HT-29 (cell line): ENCODE measurements at places on chromosomes 4 and X. TPM values are rescaled to one million over a fixed set of nuclear protein-coding genes. Genes with fewer than 3 reads are reported as not detected.

NPY2R gene
- total RNA-seq, result not detected in 2 replicates

DCX gene
- not detected in 2 replicates for total RNA-seq

DMP1 gene
- total RNA-seq, result not detected in 2 replicates

GPC3 gene
- total RNA-seq, result 0.16 and 1.3 TPM in 2 replicates

GSX2 gene
- total RNA-seq, result not detected in 2 replicates

CXCL11 gene
- 0.10 and 0.31 TPM in 2 replicates for total RNA-seq

C4orf46 gene
- 2.3 and 3.3 TPM in 2 replicates for total RNA-seq

QRFPR gene
- not detected in 2 replicates for total RNA-seq

- no peak for DNase-seq
These were observed 2.6 kb upstream of the ZNF674 start for GRCh38 chrX:46547857-46548256.

DNA sequence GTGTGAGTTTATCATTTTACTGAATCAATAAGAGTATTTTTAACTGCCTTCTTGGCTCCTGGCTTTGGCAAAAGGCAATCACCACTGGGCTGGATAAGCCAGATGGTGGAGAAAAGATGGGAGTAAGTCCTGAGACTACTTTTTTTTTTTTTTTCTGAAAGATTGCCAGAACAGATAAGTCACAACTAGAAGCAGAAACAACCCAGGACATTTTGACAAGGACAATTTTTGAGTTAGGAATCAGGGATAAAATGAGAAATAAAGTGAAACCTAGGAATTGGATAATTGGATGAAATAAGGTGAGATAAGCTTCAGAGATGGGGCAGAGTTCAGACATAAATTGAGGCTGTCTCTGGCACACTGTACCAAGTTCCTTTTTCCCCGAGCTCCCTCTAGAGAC, 471.0 kb downstream of the KLHL13 start:
- peak; percentile 23 for DNase-seq

GRCh38 chr4:112518675-112519074, 2.7 kb upstream of the NEUROG2 start:
- no peak for DNase-seq

DNA sequence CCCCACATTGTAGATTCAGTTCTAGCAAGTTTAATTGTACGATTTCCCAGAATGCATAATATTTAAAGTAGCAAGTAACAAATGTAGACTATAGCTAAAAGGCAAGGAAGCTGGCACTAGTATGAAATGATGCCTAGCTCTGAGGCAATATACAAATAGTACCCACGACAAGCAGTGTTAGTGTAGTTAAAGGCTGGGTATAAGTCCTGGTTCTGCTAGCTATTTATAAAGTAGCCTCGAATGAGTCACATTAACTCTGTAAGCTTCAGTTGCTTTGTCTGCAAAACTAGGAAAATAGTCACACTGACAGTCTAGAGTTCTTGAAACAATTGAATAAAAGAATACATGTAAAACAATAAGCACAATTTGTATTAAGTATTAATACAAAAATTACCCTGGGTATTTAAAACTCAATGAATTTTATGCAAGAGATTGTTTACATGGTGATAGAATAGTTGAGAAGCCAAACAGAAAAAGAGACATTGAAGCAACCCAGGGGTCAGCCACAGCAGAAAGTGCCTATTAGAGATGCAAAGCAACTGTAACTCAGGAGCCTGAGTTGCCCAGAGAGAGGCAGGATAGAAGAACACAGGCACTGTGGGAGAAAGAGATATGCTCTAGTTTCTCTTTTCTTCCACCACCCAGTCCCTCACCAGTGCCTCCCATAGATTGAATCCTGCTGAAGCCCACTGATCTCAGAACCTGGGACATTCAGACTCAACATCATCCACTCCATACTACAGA, 949.0 kb downstream of the C4orf33 start:
- DNase-seq, result no peak

GRCh38 chr4:4524364-4524763, 17.5 kb downstream of the STX18 start:
- DNase-seq, result no peak

DNA sequence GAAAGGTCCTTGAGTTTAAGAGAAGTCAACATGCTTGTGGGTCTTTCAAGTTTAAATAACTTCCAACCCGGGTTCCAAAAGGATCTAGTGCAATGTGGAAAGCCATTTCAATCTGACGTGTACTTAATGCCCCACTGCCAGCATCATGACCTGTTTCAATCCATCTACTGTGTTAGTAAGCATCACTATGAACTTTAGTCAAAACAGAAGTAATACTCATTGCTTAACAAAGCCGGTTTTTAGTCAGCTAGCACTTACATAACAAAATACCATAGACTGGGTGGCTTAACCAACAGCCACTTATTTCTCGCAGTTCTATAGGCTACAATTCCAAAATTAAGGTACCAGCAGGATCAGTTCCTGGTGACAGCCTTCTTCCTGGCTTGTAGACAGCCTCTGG, 677.5 kb downstream of the DMD start:
- DNase-seq, result no peak

GRCh38 chr4:173264684-173265185, 69.4 kb downstream of the HMGB2 start:
- no peak for DNase-seq

GRCh38 chrX:861340-861890, 230.8 kb downstream of the SHOX start:
- no peak for DNase-seq

GRCh38 chr4:8153441-8153840, 5.2 kb downstream of the ABLIM2 start:
- DNase-seq, result no peak

- DNase-seq, result no peak
These were observed 36.9 kb upstream of the ADRA2C start for GRCh38 chr4:3729188-3729881.

DNA sequence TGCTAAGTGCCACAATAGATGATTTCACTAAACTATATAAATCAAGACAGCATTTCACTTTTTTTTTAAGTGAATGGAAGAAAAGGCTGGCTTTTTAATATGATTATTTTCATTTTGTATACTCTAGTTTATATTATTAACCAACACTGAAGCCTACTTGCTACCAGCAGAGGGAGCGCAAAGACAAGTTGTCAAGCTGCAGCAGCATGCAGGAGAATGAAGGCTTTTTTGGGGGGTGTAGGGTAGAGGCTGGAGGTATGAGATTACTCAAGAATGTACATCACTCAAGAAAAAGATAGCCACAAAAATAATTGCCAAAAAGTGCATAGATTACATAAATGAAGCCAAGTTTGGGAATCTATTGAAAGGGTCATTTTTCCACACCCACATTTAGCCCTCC, 519.5 kb downstream of the FGF13 start:
- peak; percentile 54 for DNase-seq

DNA sequence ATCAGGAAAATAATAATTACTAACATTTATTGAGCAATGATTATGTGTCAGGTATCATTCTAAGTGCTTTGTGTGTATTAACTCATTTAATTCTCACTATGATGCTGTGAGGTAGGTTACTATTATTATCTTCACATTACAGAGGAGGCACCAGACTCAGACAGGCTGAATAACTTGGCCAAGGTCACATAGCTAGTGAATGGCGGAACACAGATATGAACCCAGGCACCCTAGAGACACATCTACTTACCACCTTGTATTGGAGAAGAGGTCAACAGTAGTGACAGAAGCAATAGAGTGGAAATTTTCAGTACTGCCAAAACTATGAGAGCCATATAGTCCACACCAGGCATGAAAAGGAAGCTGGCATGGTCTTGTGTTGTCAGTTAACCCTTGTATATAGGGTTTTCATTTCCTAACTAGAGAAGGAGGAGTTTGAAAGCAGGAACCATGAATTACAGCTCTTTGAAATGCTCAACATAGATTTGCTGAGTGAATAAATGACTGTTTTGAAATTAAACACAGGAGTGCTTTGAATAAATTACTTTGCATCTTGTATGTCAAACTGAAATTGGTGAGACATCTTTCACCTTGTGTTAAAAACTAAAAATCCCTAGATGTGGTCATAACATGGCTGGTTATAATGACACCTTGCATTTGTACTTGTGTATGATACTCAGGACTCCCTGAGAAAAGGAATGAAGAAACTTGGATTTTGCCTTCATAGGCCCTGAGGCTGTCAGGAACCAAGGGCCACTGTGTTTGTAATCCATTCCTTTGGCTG, 71.8 kb downstream of the RTL9 start:
- no peak for DNase-seq

GRCh38 chrX:4830880-4831557, 1117.6 kb upstream of the PRKX start:
- peak; percentile 48 for DNase-seq

DNA sequence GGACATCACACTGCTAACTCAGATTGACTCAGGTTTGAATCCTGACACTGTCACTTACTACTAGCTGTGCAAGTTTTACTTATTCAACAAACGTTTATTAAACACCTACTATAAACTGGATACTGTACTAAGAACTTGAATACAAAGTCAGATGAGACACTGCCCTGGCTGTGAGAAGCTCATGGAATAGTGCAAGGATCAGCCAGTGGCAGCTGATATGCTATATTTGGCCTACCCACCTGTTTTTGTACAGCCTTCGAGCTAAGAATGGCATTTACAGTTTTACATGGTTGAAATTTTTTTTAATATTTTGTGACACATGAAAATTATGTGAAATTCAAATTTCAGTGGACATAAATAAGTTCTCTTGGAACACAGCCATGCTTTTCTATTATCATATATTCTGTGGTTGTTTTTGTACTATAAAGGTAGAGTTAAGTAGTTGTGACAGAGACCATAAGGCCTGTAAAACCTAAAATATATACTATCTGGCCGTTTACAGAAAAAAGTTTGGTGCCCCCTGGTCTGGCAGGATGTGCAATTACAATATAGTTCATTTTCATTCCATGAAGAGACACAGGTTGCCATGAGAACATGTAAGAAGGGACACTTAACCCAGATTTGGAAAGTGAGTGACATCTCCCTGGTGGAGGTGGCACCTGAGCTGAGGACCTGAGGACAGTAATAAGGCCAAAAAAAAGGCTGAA, 3.4 kb upstream of the SEC24D start:
- no peak for DNase-seq

DNA sequence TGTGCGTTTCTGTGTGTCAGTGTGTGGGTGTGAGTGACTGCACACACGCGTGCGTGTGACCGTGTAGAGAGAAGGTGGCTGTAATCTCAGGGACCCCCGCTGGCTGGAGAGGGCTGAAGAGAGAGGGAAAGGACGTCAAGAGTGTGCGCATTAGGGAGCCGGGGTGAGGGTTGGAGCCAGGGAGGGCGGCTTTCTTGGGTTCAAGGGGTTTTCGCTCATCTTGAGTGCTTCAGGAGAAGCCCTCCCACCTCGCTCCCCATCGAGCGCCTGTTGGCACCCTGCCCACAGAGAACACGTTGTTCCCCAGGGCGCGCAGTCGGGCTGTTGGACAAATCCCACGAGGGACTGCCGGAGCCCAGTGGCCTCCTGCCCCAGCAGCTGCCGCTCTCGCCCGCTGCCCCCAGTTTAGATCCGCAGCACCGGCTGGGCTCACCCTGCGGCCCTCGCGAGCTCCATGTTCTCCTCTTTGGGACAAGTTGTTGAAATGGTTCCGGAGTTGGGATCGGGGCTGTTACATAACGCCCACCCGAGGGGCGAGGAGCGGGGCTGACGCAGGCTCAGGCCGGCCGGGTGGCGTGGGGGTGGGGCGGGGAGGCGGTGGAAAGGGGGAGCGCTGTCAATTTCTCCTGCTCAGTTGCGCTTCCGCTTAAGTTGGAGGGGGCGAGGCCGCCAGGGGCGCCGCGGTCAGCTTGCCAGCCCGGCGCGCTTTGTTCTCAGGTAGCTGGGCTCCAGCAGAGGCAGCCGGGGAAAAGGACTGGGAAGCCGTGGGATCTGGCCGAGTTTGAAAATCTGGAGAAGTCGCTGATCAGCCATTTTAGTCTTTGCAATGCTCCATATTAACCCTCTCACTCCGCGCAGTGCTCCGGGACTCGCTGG, 1.6 kb downstream of the GRIA2 start:
- DNase-seq, result no peak

DNA sequence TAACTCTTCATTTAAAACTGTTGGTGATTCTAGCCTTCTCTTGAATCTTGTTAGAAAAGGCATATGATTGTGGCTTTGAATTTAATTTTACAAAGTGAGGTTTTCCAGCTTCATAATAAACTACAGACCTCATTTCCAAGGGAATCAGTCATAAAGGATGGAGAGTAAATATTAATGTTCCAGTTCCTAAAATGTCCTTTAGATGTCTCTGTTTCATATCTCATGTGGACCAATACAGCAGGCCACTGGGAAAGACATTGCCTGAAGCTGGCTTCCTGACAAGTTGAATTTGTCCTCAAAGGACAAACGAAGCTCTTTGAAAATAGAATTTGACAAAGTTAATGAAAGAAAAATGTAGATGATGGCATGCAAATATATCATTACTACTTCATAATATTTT, 125.4 kb downstream of the ZNF330 start:
- DNase-seq, result peak; percentile 66

DNA sequence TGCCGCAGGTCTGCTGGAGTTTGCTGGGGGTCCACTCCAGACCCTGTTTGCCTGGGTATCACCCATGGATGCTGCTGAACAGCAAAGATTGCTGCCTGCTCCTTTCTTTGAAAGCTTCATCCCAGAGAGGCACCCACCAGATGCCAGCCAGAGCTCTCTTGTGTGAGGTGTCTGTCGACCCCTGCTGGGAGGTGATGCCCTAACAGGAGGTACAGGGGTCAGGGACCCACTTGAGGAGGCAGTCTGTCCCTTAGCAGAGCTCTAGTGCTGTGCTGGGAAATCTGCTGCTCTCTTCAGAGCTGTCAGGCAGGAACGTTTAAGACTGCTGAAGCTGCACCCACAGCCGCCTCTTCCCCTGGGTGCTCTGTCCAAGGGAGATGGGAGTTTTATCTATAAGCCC, 162.7 kb downstream of the NAF1 start:
- DNase-seq, result no peak

GRCh38 chrX:13087322-13088155, 43.1 kb upstream of the FAM9C start:
- DNase-seq, result peak; percentile 45

GRCh38 chrX:100409610-100410590, at the start of gene PCDH19:
TSS of gene PCDH19 (minus strand) at chrX:100410273. CDS start at chrX:100408597, 1,676 bp downstream.
- DNase-seq, result no peak

DNA sequence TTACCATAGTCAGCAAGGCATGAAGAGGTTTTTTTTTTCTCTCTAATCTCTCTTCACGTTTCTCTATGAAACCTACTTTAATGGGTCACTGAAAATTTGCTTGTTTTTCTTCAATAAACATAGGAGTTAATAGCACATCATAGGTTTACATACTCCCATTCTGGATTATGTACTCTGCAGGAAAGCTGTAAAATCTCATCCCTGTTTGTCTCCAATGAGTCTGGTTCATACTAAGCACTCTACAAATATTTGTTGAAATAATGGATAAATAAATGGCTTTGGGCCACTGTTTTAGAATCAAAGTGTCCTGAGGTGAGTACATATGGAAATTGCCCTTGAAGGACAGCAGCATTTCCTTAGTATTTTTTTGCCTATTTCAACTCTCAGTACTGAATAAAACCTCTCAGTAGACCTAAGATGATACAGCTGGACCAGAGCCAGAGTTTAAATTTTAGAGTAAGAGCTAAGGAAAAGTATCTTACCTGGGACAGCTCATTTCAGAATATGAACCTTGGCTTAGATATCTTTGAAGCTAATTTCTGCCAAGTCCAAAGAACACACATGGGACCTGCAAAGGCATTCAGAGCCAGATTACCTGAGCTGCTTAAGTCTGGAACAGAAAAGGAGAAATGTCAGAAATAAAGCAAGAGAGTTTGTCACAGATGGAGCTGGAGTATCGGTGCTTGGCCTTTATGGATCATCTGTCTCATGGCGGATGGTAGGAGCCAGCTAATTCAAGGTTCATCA, 34.4 kb downstream of the PF4 start:
- DNase-seq, result no peak
